ENCODE measurements at places on chromosomes 13 and 19. TPM values are rescaled to one million over a fixed set of nuclear protein-coding genes. Genes with fewer than 3 reads are reported as not detected.

DNA sequence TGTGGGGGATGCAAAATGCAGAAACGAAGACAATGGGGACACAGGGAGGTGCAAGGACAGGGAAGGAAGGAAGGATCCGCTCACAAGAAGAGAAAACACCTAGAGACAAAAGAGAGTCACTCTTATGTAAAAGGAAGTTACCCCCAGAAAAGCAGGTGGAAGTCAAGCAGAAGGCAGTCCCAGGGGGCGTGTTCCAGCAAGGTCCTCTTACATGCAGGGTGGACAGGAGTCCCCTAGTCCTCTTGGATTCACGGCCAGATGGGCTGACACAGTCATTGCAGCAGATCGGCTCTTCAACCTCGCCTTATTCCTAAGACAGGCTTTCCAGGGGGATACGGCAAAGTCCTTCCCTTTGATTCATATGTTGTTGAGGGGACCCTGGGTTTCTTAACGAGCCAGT lies 83.9 kb upstream of the SPATA13 start:
- no peak for DNase-seq
- H3K27me3 ChIP-seq = no peaks in the 10 kb centered on the region
- no peaks in the 10 kb centered on the region for H3K36me3 ChIP-seq

DNA sequence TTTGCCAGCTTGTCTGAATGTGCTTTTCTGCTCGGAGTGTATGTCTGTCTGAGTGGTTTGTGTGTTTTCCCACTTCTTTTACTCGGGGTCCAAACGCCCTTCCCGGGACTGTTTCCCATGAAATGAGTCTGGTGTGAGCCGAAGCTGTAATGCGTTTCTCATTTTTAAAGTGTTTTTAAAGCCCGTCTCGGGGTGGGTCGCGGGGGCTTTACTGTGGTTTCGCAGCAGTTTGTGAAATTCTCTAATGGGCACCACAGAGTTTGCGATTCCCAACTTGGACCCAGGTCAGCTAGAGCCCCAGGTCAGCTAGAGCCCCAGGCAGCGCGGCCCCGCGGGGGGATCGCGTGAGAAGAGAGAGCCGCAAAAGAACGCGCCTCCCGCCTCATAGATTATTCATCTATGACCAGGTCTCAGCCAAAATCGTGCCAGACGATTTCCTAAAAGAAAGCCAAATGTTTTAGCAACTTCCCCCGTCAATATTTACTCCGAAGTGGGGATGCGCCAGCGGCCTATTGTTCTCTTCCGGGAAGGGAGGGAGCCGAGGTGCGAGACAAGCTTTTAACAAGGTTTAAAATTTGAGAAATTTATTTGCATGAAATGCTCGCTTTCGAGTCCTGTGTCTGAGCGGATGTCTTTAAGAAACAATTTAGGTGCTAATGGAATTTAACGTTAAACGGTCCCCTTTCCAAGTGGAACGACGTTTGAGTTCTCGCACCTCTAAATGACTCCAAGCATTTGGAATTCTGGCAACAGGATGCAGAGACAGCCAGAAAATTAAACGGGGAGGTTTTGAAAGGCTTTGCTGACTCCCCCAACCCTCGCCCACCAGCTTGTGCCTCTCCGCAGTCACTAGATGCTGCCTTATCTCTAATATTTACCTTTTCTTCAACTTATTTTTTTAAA lies 2.2 kb downstream of the ZIC2 start:
- no peaks in the 10 kb centered on the region for H3K36me3 ChIP-seq
- H3K4me1 ChIP-seq = peaks cover 12% of the 10 kb centered on the region
- peak overlapping the region; percentile 73 for H3K4me3 ChIP-seq
- peaks cover 50% of the 10 kb centered on the region for H3K27me3 ChIP-seq

DNA sequence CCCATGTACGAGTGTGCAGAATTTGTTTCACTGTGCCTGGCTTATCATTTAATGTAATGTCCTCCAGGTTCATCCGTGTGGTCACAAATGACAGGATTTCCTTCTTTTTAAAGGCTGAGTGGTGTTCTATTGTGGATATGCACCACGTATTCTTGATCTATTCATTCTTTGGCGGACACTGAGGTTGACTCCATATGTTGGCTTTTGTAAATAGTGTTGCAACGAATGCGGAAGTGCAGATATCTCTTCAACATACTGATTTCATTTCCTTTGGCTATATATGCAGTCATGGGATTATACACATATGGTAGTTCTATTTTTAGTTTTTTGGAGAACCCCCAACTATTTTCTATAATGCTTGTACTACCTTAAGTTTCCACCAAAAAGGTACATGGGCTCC lies 13.0 kb downstream of the OR7A5 start:
- no peak for DNase-seq
- no peaks in the 10 kb centered on the region for H3K36me3 ChIP-seq
- no peaks in the 10 kb centered on the region for H3K27me3 ChIP-seq
- no peak overlapping the region for H3K27ac ChIP-seq

GRCh38 chr13:49354719-49355118 lies 89.1 kb downstream of the CAB39L start:
- H3K27ac ChIP-seq = no peak overlapping the region
- DNase-seq = no peak
- no peaks in the 10 kb centered on the region for H3K27me3 ChIP-seq
- H3K36me3 ChIP-seq = no peaks in the 10 kb centered on the region

DNA sequence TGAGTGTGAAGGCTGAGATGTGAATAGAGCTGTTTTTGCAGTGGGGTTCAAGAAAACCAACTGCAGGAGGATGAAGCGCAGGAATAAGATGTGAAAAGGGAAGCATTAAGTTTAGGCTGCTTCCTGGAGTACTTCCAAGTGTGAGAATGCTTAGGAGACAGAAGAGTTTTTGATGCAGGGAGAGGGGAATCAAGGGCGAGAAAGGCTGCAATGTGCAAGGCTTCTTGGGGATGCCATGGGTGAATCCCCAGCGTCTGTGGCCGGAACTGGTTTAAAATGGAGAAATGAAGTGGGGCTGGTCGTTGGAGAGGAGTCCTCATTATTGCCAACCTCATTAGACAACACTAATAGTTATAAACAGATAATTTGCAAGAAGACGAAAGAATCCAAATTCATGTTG lies 764.9 kb downstream of the LIG4 start:
- peaks cover 20% of the 10 kb centered on the region for H3K4me1 ChIP-seq
- no peak for DNase-seq
- no peaks in the 10 kb centered on the region for H3K36me3 ChIP-seq
- no peaks in the 10 kb centered on the region for H3K27me3 ChIP-seq

GRCh38 chr19:21581646-21582240 lies 76.3 kb downstream of the ZNF429 start:
- H3K4me3 ChIP-seq = no peak overlapping the region
- H3K36me3 ChIP-seq = no peaks in the 10 kb centered on the region
- H3K4me1 ChIP-seq = no peaks in the 10 kb centered on the region
- DNase-seq = no peak
- H3K27ac ChIP-seq = no peak overlapping the region

GRCh38 chr19:4376028-4376670 lies 24.2 kb downstream of the SH3GL1 start:
- no peak for DNase-seq
- peaks cover 56% of the 10 kb centered on the region for H3K4me1 ChIP-seq
- H3K4me3 ChIP-seq = no peak overlapping the region
- H3K27ac ChIP-seq = peak overlapping the region; percentile 3
- H3K27me3 ChIP-seq = no peaks in the 10 kb centered on the region
- H3K36me3 ChIP-seq = no peaks in the 10 kb centered on the region

- no peak overlapping the region for H3K27ac ChIP-seq
- no peaks in the 10 kb centered on the region for H3K27me3 ChIP-seq
- H3K4me3 ChIP-seq = no peak overlapping the region
- no peaks in the 10 kb centered on the region for H3K4me1 ChIP-seq
- no peaks in the 10 kb centered on the region for H3K36me3 ChIP-seq
- DNase-seq = no peak
Measured at GRCh38 chr13:101535192-101535746, 82.8 kb downstream of the ITGBL1 start.

DNA sequence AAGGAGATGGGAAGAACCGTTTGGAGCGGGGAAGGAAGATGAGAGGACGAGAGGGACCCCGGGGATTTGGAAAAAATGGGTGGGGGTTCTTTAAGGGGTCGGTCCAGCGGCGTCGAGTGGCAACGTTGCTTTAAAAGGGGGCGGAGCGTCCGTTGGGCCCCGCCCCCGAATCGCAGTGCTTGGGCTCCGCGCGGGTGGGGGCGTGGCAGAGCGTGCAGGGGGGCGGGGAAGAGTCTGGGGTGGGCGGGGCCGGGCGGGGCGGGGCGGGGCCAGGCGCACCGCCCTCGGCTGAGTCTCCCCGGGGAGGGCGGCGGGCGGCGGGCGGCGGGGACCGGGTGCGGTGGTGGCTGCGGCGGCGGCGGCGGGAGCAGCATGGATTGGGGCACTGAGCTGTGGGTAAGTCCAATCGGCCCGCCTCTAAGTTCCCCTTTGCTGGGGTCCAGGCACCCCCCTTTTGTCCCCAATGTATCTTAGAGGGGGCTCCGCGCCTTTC lies at the start of gene TRIP10:
TSS of gene TRIP10 (plus strand) at position 291 of the 493 bp plus-strand sequence. CDS start at position 373, 82 bp downstream.
- peaks cover 5% of the 10 kb centered on the region for H3K36me3 ChIP-seq
- H3K27ac ChIP-seq = peak within 1 kb of the TSS; percentile 50
- peaks cover 35% of the 10 kb centered on the region for H3K4me1 ChIP-seq

GRCh38 chr13:83753912-83754624 lies 128.2 kb downstream of the SLITRK1 start:
- H3K27ac ChIP-seq = no peak overlapping the region
- H3K4me1 ChIP-seq = peaks cover 6% of the 10 kb centered on the region
- H3K27me3 ChIP-seq = no peaks in the 10 kb centered on the region
- H3K36me3 ChIP-seq = no peaks in the 10 kb centered on the region
- peak; percentile 12 for DNase-seq

DNA sequence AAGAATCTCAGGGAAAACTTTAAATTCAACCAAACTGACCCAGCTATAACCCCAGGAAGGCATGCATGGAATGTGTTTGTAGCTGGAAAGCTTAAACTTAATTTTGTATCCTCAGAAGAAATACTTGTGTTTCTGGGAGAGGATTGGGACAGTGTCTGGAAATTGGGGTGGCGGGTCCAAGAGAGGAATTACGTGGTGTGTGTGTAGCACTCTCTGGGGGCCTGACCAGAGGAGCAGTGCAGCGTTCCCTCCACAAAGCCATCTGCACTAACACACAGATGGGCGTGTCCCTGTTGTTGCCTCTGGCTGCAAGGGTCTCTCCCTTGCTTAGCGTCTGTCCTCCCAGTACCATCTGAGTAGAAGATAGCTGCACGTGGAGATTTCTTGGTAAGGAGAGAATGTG lies 6.4 kb downstream of the GARRE1 start:
- peak overlapping the region; percentile 26 for H3K4me3 ChIP-seq
- H3K27me3 ChIP-seq = no peaks in the 10 kb centered on the region
- H3K4me1 ChIP-seq = peaks cover 27% of the 10 kb centered on the region
- peaks cover 2% of the 10 kb centered on the region for H3K36me3 ChIP-seq
- DNase-seq = peak; percentile 70

- H3K27me3 ChIP-seq = peaks cover 40% of the 10 kb centered on the region
- H3K4me1 ChIP-seq = peaks cover 9% of the 10 kb centered on the region
- H3K36me3 ChIP-seq = no peaks in the 10 kb centered on the region
- H3K4me3 ChIP-seq = no peak overlapping the region
- no peak overlapping the region for H3K27ac ChIP-seq
Measured at GRCh38 chr19:18795540-18795939, 4.4 kb upstream of the COMP start.

DNA sequence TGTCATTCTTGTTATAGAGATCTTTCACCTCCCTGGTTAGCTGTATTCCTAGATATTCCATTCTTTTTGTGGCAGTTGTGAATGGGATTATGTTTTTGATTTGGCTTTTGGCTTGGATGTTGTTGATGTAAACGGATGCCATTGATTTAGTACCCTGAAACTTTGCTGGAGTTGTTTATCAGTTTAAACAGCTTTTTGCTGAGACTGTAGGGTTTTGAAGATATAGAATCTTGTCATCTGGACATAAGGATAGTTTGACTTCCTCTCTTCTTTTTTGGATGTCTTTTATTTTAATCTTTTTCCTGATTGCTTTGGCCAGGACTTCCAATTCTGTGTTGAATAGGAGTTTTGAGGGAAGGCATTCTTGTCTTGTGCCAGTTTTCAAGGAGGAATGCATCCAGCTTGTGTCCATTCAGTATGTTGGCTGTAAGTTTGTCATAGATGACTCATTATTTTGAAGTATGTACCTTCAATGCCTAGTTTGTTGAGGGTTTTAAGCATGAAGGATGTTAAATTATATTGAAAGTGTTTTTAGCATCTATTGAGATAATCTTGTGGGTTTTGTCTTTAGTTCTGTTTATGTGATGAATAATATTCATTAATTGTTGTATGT lies 16.8 kb downstream of the ZNF431 start:
- H3K4me3 ChIP-seq = no peak overlapping the region
- peaks cover 4% of the 10 kb centered on the region for H3K36me3 ChIP-seq
- no peak overlapping the region for H3K27ac ChIP-seq
- no peaks in the 10 kb centered on the region for H3K4me1 ChIP-seq
- no peaks in the 10 kb centered on the region for H3K27me3 ChIP-seq

GRCh38 chr13:43390619-43391018 lies 367.2 kb downstream of the DNAJC15 start:
- DNase-seq = no peak
- H3K27ac ChIP-seq = no peak overlapping the region
- H3K4me1 ChIP-seq = no peaks in the 10 kb centered on the region
- H3K27me3 ChIP-seq = no peaks in the 10 kb centered on the region
- H3K4me3 ChIP-seq = no peak overlapping the region

DNA sequence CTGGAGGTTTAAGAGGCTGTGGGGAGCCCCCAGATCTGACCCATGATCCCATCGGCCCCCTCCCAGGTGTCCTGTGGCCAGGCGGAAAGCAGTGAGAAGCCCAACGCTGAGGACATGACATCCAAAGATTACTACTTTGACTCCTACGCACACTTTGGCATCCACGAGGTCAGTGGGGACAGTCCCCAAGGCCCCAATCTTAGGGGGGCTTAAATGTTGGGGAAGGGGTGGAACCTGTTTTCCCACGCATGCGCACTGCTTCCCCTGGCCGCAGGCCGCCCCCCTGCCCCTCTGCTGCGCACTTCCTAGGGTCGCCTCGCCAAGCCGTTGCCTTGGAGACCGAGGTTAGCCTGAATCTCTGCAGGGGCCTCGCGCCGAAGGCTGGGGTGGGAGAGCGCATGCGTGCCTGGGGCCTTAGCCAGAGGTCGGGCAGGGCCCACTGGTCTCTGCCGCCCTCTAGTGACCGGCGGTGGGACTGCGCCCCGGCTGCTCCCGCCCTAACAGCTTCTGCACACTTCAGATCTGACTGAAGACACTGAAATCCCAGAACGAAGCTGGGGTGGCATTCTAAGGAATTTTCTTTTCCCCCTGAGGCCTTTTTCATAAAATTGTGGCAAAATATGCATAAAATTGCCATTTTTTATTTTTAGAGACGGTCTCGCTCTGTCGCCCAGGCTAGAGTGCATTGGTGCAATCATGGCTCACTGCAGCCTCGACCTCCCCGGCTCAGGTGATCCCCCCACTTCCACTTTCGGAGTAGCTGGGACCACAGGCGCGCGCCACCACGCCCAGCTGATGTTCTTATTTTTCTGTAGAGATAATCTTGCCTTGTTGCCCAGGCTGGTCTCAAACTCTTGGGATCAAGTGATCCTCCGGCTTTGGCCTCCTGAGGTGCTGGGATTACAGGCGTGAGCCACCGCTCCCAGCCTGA lies 3.6 kb downstream of the PRMT1 start:
- peaks cover 13% of the 10 kb centered on the region for H3K36me3 ChIP-seq
- H3K27ac ChIP-seq = peak overlapping the region; percentile 44
- no peaks in the 10 kb centered on the region for H3K27me3 ChIP-seq
- peak overlapping the region; percentile 20 for H3K4me3 ChIP-seq

The STOML3 gene
- total RNA-seq = not detected

The SIGLEC11 gene
- total RNA-seq = not detected

The FCER2 gene
- total RNA-seq = not detected

The RUBCNL gene
- total RNA-seq = 1.3 TPM

The FUT6 gene
- 0.09 TPM for total RNA-seq

The FCHO1 gene
- 1.7 TPM for total RNA-seq

The ZNF324B gene
- total RNA-seq = 4.9 TPM

The FXYD3 gene
- total RNA-seq = not detected

The PLPPR3 gene
- total RNA-seq = 29.2 TPM

The S1PR4 gene
- not detected for total RNA-seq

Measured in astrocyte (in vitro differentiated cells and primary cell).